Stimulated activated CD4-positive, alpha-beta T cell treated with anti-CD3 and anti-CD28 coated beads, Interleukin-4, amount 100 ng/mL, for 1 hour (primary cell): ENCODE measurements at places on chromosomes 6 and 20.

DNA sequence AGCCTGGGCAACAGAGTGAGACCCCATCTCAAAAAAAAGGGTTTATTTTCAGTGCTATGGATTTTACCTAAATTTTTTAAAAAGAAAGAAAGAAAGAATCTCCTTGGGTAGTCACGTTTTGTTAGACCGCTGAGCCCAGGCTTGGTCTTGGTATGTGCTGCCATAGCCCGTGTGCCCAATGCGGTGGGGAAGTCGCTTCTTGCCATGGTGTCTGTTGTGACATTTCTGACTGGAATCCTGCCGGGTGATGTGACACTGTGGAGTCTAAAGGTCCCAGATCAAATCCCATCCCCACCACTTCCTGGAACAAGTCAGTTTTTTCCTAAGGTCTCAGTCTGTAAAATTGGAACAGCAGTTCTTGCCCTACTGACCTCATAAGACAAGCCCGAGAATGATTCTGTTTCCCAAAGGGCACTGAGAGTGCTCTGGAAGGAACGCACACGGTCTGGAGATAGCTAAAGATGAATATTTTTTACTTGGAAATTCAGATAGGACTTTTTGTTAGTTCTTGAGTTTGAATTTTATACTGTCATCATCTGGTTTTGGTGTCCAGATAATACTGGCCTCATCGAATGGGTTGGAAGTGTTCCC lies 225.8 kb downstream of the EYA2 start:
- no peak for DNase-seq

- DNase-seq: no peak
Observed at GRCh38 chr6:135325624-135326424, 144.7 kb downstream of the MYB start.

DNA sequence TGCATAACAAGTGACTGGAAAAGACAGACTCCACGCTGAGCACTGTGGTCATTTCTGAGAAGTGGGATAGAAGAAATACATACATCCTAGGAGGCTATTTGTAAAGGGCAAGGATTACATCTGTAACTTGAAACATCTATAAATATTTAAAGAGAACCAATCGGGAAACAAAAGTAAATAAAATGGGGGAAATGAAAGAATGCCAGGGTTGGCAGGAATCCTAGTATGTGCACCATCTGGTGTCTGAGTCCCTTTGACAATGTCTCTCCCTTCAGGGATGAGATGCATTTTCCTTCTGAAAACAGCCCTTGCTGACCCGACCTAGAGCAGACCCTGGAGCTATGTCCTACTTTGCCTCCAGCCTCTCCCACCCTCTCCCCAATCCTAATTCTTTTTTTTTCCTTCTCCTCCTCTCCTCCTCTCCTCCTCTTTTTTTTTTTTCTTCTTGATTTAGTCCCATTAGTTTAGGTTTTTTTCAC lies 53.2 kb downstream of the VSTM2L start:
- DNase-seq: no peak

- no peak for DNase-seq
Observed at GRCh38 chr20:48705240-48706115, 122.3 kb downstream of the PREX1 start.

- no peak for DNase-seq
Observed at GRCh38 chr20:32062776-32063170, 10.7 kb downstream of the HCK start.

- no peak for DNase-seq
Observed at GRCh38 chr6:166603043-166603690, 16.7 kb upstream of the RAMACL start.
